ENCODE measurements at places on chromosomes 3 and 15. TPM values are rescaled to one million over a fixed set of nuclear protein-coding genes. Genes with fewer than 3 reads are reported as not detected.

Gene DPPA4
- total RNA-seq: 2.1 TPM

Gene LRRC3B
- total RNA-seq: 39.9 TPM

Gene DUOXA2
- not detected for total RNA-seq

Gene ATP10A
- 1.8 TPM for total RNA-seq

Gene TRIM71
- total RNA-seq: 3.0 TPM

Gene GP5
- total RNA-seq: under 0.01 TPM

Gene CEP97
- total RNA-seq: 61.4 TPM

Gene UBAP1L
- total RNA-seq: 5.8 TPM

Gene CD200
- 79.1 TPM for total RNA-seq

Gene CCR3
- total RNA-seq: not detected

Gene CPN2
- not detected for total RNA-seq

Gene RYK
- 86.3 TPM for total RNA-seq

Gene ADPRH
- 2.3 TPM for total RNA-seq

Gene PRTG
- total RNA-seq: 8.8 TPM

Gene CCR2
- total RNA-seq: 0.23 TPM

Gene GASK1A
- 9.9 TPM for total RNA-seq

Gene SPESP1
- total RNA-seq: 4.8 TPM

Gene SEC22C
- 55.8 TPM for total RNA-seq

Gene SLC27A2
- total RNA-seq: 6.2 TPM

Gene CCR9
- not detected for total RNA-seq

Gene SLC9C1
- total RNA-seq: 0.23 TPM

Gene NR2E3
- total RNA-seq: not detected

Gene FGD5
- 5.5 TPM for total RNA-seq

Gene ANKRD63
- total RNA-seq: 2.3 TPM

Gene CCDC12
- 22.6 TPM for total RNA-seq

Data from diencephalon (tissue), 1 donor.